ENCODE measurements at places on chromosomes 12 and 14. TPM values are rescaled to one million over a fixed set of nuclear protein-coding genes. Genes with fewer than 3 reads are reported as not detected.

The TAS2R46 gene
- not detected for total RNA-seq

The PZP gene
- not detected for total RNA-seq

The BCL7A gene
- total RNA-seq: 6.6 TPM

The CD27 gene
- 116 TPM for total RNA-seq

The NYNRIN gene
- total RNA-seq: 0.16 TPM

The SERPINA9 gene
- total RNA-seq: not detected

DNA sequence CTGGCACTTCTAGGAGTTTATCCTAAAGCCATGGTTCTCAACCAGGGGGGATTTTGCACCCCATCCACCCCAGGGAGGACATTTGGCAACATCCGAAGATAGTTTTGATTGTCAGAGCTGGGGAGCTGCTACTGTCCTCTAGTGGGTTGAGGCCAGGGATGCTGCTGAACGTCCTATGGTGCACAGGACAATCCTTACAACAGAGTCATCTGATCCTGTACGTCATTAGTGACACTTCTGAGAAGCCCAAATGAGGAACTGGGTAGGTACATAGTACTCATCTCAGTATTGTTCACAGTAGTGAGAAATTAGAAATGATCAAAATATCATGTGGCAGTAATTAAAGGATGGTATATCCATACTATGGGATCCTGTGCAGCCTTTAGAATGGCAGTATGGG lies 185.1 kb downstream of the CHST11 start:
- H3K4me3 ChIP-seq: no peak overlapping the region
- peaks cover 47% of the 10 kb centered on the region for H3K4me1 ChIP-seq
- peaks cover 18% of the 10 kb centered on the region for H3K36me3 ChIP-seq
- no peak overlapping the region for H3K27ac ChIP-seq
- H3K27me3 ChIP-seq: no peaks in the 10 kb centered on the region
- no peak for DNase-seq

DNA sequence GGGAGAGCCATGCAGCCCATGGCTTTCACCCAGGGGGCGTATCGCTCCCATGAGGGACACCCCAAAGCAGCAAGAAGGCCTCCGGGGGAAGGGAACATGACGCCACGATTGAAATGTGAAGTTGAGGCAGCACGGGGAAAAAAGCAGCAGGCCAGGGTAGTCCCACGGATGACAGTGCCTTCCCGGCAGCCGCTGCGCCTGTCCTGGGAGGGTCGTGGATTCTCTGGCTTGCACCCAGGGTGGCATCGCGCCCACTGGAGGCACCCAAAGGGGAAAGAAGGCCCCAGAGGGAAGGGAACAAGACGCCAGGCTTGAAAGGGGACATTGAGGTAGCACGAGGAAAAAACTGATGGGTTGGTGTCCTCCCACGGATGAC lies 161.6 kb upstream of the ALG10B start:
- H3K36me3 ChIP-seq: no peaks in the 10 kb centered on the region
- no peak overlapping the region for H3K27ac ChIP-seq
- H3K4me1 ChIP-seq: no peaks in the 10 kb centered on the region
- DNase-seq: no peak

- no peaks in the 10 kb centered on the region for H3K4me1 ChIP-seq
- H3K27me3 ChIP-seq: peaks cover 11% of the 10 kb centered on the region
These were observed 19.7 kb upstream of the FAM222A start for GRCh38 chr12:109693653-109694600.

- no peak overlapping the region for H3K4me3 ChIP-seq
- no peaks in the 10 kb centered on the region for H3K4me1 ChIP-seq
- H3K27ac ChIP-seq: no peak overlapping the region
- H3K36me3 ChIP-seq: no peaks in the 10 kb centered on the region
These were observed 196.9 kb downstream of the CPNE8 start for GRCh38 chr12:38708466-38708865.

DNA sequence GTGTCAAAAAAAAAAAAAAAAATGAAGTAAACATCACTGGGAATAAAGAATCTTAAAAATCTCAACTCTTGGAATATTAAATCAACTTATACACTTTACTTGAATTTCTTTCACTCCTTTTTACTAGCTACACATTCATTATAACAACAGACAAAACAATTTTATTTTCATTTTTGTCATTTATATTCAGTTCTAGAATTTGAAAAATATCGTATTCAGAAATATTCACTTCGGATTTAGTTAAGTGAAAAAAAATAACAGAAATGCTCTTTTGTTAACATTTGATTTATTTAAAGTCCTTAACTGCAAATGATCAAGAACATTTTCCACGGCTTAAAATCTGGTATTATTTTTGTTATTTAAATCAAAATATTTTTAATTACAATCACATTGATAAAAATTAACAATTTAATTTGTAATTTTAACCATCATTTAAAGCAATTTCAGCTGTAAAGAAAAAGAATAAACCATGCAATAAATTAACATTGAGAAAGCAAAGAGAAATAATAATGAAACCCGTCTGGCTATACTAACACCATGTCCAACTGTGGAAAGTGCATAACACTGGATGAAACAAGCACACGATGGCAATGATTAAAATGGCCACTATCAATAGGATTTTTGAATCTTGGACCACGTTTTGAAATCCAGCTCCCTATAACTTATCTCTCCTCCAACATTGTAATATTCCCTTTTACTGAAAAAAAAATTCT lies 5.2 kb downstream of the FOXA1 start:
- H3K27ac ChIP-seq: no peak overlapping the region
- H3K4me3 ChIP-seq: no peak overlapping the region
- H3K4me1 ChIP-seq: peaks cover 8% of the 10 kb centered on the region
- no peak for DNase-seq
- H3K27me3 ChIP-seq: peaks cover 75% of the 10 kb centered on the region
- peaks cover 5% of the 10 kb centered on the region for H3K36me3 ChIP-seq

DNA sequence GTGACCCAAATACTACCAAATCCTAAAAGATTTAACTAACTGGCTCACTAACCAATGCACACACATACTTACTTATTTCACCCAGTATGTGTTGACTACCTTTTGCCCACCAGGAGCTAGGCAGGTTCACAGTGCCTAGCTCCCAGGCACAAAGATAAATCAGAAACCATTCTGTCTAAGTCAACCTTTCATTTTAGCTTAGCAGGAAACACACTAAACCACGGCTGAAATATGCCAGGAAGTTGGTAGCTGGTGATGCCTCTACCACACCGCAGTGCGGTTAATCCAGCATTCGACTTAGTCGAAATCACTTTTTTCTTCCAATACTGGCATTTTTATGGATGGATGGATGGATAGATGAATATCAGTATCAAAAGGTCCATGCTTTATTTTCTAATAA lies 597.7 kb downstream of the DIO2 start:
- H3K36me3 ChIP-seq: no peaks in the 10 kb centered on the region
- no peak overlapping the region for H3K27ac ChIP-seq
- no peak for DNase-seq
- no peaks in the 10 kb centered on the region for H3K27me3 ChIP-seq
- no peak overlapping the region for H3K4me3 ChIP-seq

GRCh38 chr12:14845350-14845750 lies 2.0 kb upstream of the ART4 start:
- H3K36me3 ChIP-seq: no peaks in the 10 kb centered on the region
- H3K27me3 ChIP-seq: no peaks in the 10 kb centered on the region
- H3K4me1 ChIP-seq: peaks cover 11% of the 10 kb centered on the region
- peak; percentile 46 for DNase-seq
- no peak overlapping the region for H3K27ac ChIP-seq
- H3K4me3 ChIP-seq: no peak overlapping the region
